Activated naive CD8-positive, alpha-beta T cell treated with anti-CD3 and anti-CD28 coated beads, Interleukin-2, amount 10 ng/mL, durations not matched to agents 7 days and 5 days (primary cell): ENCODE measurements at places on chromosomes 13 and 19. TPM values are rescaled to one million over a fixed set of nuclear protein-coding genes. Genes with fewer than 3 reads are reported as not detected.

ING1 gene
- total RNA-seq, result 19.5 TPM

ZNF724 gene
- 13.8 TPM for total RNA-seq

SUCLA2 gene
- 31.3 TPM for total RNA-seq

CEACAM21 gene
- 75.5 TPM for total RNA-seq

PRTN3 gene
- not detected for total RNA-seq

SULT2A1 gene
- not detected for total RNA-seq

GRCh38 chr19:5154129-5154798, 185.4 kb downstream of the KDM4B start:
- DNase-seq, result peak; percentile 63

GRCh38 chr13:42973581-42973980, 18.5 kb downstream of the EPSTI1 start:
- no peak for DNase-seq

- DNase-seq, result no peak
These were observed 16.2 kb upstream of the MIR17HG start for GRCh38 chr13:91331047-91331915.

DNA sequence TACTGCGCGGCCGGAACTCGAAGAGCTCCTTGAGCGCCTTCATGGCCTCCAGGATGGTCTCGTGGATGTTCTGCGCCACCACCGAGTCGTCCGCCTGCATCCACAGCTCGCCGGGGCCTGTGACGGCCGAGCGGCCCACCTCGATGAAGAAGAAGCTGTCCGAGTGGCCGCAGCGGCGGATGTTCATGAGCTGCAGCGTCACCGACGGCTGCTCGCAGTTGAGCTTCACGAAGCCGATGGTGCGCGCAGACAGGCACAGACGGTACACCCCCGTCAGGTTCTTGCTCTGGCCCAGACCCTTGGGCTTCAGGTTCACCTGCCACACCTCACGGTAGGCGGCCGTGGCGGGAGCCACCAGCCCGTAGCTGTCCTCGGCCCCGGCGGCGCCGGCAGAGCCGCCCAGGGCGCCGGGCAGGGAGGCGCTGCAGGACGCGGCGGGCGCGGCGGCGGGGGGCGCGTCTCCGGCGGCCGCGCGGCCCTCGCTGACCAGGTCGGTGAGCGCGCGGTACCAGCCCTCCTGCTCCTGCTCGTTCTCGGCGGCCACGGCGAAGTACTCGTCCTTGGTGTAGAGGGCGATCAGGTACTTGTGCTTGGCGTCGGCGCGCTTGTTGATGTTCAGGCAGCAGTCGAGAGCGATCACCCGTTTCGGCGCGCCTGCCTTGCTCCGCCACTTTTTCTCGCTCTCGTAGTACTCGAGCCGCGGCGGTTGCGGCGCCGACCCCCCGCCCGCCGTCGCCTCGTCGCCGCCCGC, 1.1 kb downstream of the IRS2 start:
- DNase-seq, result peak; percentile 60

DNA sequence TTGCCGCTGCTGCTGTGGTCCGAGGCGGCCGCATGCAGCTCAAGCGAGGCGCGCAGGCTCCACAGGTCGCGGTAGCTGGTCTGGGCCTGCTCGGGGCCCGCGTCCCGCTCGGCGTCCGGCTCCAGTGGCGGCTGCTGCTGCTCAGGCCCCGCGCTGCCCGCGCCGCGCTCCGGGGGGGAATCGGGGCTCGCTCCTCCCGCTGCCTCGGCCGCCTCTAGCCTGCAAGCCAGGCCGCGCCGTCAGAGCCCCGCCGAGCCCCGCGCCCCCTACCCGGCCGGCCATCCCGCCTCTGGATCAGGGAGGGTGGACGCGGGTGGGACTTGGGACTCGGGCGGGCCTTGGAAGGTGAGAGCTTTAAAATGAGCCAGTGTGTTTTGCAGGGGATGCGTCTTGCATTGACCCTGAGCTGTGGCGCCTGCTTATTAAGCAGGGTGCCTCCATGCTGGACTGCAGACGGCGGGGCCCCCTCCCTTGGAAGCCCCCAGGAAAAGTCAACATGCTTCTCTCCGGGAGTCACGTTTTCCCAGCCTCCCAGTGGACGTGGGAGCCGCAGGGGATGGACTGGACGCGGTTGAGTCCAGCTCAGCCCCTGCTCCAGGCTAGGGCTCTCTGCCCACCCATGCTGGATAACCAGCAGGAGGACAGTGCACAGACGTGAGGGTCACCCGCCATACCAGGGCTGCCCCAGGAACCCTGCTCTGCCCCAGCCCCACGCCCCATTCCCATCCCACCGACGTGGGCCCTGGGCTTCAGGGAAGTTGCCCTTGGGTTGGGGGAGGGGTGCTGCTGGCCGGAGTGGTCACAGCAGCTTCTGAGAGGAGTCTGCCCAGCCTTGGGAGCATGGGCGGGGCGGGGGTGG, 7.7 kb downstream of the CBARP start:
- DNase-seq, result no peak

GRCh38 chr19:43700395-43701000, 15.4 kb upstream of the IRGC start:
- no peak for DNase-seq

DNA sequence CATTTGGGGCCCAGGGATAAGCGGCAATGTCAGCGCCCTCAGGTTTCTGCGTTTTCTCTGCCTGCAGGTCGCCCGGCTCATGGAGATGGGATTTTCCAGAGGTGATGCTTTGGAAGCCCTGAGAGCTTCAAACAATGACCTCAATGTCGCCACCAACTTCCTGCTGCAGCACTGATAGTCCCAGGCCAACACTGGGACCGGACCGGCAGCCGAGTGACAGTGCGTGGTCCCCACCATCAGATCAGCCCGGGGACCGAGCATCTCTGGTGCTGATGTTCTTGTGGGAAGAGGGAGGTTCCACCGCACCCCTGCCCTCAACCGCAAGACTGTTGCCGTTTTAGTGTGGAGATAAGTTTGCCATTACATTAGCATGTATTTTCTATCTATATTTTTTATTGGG, 78.0 kb upstream of the GPR183 start:
- no peak for DNase-seq

DNA sequence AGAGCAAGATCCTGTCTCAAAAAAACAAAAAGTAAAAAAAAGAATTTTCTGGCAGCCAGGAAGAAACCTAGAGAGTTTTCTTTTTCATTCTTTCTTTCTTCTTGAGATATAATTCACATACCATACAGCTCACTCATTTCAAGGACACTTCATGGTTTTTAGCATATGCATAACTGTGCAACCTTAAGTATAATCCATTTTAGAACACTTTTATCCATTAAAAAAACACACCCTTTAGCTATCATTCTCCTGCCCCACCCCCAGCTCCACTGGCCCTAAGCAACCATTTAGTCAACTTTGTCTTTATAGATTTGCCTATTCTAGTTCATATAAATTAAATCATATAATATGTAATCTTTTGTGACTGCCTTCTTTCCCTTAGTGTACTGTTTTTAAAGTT, 8.1 kb upstream of the IPO5 start:
- no peak for DNase-seq

DNA sequence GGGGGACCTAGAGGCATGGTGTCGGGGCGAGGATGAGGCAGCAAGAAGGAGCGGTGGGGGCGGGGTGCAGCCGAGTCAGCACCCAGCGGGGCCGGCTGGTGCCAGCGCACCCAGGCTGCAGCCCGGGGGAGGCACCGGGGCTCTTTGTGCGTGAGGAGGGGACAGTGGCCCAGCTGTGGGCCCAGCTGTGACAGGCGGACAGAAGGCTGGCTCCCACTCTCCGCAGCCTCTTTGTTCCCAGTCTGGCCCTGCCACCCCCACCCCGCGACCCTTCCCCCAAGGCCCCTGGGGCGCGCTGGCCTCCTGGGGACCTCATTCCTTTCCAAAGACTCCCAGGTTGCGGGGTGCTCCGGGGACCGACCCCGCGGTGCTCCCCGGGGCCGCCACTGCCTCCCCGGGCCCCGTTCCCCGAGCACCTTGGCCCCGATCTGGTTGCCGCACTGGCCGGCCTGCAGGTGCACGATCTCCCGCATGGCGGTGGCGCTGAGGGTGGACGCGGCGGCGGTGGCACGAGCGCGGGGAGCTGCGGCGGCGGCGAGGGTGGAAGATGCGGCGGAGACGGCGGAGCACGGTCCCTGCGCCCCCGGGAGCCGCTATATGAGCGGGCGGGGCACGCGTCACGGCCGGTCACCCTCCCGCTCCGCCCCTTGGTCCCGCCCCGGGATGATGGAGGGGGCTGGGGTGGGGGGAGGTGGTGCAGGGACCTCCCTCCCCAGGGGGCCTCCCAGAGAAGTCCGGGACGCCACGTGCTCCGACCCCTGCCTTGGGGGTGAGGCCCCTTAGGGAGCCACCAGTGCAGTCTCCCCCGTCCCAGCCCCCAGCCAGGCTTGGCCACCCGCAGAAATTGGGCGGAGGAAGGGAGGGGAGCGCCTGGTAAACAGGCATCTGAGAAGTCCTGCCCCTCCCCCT, at the start of gene TUBB4A:
Gene TUBB4A, minus strand, starts transcription at position 570 of the 909 bp plus-strand sequence. Its CDS starts 97 bp downstream, at position 473.
- DNase-seq, result peak; percentile 78

DNA sequence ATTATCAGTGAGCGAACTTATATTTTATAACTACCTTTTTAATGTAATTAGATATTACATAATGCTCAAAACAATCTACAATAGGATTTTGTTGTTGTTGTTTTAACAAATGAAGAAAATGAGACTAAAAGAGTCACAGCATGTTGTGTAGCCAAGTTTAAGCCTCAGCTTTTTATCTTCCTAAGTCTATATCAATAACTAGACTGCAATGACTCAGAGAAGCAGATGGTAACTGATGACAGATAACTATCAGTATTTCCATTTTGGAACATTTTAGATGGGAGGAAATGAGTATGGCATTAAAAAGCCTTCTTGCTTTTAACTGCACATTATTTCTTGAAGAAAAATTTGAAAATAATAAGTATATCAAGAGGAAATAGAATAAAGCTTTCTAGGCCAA, 825.2 kb downstream of the SLITRK1 start:
- no peak for DNase-seq

DNA sequence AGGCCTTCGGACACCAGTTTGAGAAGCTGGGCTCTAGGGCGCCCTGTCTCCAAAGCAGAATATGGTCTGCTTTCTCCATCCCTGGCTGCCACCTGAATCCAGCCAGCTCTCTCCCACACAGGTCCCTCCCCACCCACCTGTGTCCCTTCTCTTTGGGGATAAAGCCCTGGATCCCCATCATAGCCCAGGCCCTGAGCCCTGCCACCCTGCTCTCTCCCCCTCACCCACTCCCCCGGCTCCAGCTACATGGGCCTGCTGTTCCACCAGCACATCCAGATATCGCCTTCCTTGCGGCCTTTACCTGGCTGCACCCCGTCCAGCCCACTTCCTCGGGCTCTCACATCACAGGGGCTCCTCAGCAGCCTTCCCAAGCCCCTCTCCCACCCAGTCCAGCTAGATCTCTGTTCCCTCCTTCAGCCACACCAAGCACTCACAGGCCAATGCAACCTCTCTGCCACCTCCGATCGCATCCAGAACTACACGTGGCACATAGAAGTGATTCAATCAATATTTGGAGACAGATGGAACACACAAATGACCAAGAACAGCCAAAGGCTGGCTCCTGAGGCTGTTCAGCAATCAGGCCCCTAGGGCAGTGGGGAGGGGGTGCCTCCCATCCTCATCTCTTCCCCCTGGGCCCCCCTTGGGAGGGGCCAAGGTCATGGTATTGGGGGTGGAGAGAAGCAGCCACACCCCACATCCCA, 7.6 kb downstream of the AKT2 start:
- no peak for DNase-seq

- no peak for DNase-seq
These were observed 48.6 kb downstream of the UBL3 start for GRCh38 chr13:29801737-29802305.

- no peak for DNase-seq
These were observed 9.6 kb upstream of the TPM4 start for GRCh38 chr19:16066611-16067104.

- DNase-seq, result no peak
These were observed 149.8 kb upstream of the SLITRK1 start for GRCh38 chr13:84032116-84032515.

- no peak for DNase-seq
These were observed 153.3 kb downstream of the TNFRSF19 start for GRCh38 chr13:23723471-23723870.

- no peak for DNase-seq
These were observed 45.1 kb downstream of the MCF2L start for GRCh38 chr13:113013878-113014751.

DNA sequence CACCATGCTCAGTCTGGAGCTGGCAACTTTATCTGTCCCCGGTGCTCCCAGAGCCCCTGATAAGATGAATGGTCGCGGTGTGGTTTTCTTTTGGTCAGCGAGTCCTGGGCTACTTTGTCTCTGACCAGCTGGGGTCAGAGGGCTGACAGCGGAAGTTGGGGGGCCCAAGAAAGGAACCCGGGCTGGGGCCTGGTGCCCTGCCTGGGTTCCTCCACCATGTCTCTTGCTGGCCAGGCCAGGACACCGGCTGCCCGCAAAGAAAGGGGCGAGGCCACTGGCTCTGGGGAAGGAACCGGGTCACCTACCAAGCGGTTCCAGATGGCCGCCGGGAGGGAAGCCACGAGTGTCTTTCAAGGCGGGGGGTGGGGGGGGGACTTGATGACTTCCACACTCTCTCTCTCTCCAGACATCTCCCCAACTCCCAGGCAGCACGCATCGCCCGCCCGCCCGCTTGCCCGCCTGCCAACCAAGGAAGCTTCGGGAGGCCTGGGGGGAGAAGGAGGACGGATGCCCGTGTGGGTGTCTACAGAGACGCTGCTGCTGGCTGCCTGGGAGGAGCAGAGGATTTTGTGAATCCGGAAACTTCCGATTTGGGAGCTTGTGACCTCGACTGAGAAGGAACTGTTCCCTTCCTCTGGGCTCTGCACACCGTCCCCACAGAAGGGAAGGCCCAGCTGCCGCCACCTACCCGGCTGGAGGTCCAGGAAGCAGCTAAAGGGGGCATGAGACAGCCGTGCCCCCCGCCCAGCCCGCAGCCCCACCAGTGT, 1.1 kb downstream of the PIP5K1C start:
- peak; percentile 58 for DNase-seq

- no peak for DNase-seq
These were observed 463 bp downstream of the SUGP1 start for GRCh38 chr19:19319732-19320360.

DNA sequence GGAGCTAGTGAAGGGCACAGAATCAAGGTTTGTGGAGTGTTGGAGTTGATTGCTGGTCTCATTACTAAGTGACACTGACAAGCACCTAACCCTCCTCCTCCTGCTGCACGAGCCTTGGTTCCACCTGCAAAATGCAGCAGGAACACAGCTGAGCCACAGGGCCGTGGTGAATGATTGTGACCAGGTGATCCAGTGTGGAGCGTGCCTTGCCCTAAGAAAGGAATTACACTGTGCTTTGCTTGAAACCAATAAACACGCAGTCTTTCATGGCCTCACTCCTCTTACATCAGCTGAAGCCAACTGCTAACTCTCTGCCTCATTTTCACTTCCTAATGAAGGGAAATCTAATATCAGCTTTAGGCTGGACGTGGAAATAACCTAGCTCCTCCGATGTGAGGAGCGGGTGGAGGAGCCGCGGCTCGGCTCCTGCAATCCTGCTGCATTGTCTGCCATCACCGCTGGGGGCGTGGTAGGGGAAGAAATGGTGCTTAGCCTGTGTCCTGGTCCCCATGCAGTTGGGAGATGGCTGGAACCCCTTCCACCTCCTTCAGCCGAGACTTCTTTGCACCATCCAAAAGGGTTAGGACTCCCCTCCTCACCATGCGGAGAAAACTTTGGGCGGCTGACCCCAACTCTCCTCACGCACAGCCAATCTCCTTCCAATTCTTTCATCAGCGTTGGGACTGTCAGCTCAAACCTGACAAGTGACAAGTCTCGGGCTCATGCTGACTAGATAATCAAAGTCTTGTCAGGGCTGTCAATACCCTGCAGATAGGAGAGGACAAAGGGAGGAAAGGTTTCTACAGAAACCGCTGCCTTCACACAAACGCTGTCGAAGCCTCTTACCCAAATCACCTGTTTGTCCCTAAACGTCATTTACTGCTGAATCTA, 427.9 kb downstream of the ZNF536 start:
- peak; percentile 40 for DNase-seq

- no peak for DNase-seq
These were observed 65.1 kb upstream of the ARHGEF7 start for GRCh38 chr13:111049791-111050538.
